ENCODE measurements at places on chromosomes 7 and 10.

DNA sequence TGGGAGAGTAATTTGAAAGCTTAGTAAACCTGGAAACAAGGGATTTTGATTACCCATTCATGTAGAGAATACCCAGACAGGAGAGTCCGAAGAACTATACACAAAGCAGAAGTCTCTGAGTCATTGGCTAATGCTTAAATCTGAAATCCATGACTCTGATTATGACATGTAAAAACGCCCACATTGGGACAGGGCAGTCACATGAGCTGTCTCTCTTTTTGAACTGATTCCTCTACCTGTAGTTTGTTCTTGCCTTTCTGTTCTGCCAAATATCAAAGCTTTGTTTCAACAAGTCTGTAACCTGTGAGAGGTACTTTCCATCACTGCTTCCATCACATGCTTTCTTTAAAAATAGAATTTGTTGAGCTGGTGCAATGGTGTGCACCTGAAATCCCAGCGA is 4.3 kb upstream of the GPNMB start:
- DNase-seq: no peak

- no peak for DNase-seq
These were observed 30.5 kb downstream of the ANXA8 start for GRCh38 chr10:47453141-47454007.

- DNase-seq: no peak
These were observed 173.6 kb downstream of the SH3PXD2A start for GRCh38 chr10:103681617-103682399.

- no peak for DNase-seq
These were observed 33.0 kb downstream of the BRI3 start for GRCh38 chr7:98314469-98314868.

DNA sequence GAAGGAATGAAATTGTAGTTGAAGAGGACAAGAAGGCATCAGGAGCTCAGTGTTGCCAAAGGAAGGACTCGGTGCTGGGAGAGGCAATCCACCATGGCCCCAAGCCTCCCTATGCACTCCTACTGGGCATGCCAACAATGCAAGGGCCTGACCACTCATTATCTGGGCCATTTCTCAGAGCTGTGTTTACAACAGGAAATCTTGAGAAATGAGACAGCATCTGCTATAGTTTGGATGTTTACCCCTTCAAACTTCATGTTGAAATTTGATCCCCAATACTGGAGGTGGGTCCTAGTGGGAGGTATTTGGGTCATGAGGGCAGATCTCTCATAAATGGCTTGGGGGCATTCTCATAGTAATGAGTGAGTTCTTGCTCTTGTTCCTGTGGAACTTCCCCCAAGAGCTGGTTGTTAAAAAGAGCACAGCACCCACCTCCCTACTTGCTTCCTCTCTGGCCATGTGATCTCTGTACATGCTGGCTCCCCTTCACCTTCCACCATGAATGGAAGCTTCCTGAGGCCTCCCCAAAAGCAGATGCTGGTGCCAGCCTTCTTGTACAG is 50.8 kb upstream of the AOAH start:
- DNase-seq: no peak

GRCh38 chr7:91103363-91103762 is 160.9 kb upstream of the FZD1 start:
- no peak for DNase-seq

GRCh38 chr10:106679314-106679713 is 485.2 kb downstream of the SORCS1 start:
- DNase-seq: no peak

GRCh38 chr10:79407811-79408795 is 37.3 kb downstream of the ZCCHC24 start:
- DNase-seq: no peak

- DNase-seq: no peak
These were observed 303.7 kb downstream of the BAMBI start for GRCh38 chr10:28981007-28981406.

DNA sequence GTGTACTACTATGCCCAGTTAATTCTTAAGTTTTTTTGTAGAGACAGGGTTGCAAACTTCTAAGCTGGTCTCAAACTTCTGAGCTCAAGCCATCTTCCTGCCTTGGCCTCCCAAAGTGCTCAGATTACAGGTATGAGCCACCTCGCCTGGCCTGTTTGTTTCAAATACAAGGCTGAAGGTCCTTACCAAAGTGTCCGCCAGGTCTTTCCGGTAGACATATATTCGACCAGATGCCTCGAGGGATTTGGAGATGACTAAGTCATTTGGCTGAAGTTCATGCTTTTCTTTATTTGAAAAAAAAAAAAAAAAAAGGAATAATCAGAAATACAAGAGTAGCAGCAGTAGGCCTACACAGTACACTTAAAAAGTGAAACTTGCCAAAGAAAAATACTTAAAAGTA is 204.5 kb upstream of the CDCA7L start:
- DNase-seq: no peak

DNA sequence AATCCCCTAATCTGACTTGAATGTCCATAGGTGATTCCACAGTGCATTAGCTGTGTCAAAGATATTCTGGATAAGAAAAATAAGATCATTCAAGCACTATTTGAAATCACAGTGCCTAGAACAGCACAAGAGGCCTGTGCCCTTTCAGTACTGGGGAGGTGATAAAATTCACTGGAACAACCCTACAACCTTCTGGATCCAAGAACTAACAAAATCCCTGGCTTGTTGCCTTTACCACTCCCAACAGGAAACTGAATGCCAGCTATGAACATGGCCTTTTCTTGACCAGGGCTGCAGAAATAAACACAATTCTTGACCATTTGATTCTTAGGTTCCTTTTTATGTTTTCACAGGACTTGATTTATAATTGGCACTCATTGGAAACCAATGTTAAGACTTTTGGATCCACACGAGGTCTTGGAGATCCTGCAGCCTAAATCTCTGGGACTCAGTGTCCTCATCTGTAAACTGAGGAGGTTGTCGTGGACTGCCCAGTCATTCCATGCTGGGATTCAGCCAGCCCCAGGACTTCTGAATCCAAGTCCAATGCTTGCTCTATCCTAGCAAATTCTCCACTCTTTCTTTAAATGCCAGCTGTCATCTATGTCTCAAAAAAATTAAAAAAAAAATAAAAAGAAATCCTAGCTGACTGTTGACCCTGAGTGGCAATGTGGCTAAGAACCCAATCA is 624.7 kb downstream of the KCNMA1 start:
- no peak for DNase-seq

DNA sequence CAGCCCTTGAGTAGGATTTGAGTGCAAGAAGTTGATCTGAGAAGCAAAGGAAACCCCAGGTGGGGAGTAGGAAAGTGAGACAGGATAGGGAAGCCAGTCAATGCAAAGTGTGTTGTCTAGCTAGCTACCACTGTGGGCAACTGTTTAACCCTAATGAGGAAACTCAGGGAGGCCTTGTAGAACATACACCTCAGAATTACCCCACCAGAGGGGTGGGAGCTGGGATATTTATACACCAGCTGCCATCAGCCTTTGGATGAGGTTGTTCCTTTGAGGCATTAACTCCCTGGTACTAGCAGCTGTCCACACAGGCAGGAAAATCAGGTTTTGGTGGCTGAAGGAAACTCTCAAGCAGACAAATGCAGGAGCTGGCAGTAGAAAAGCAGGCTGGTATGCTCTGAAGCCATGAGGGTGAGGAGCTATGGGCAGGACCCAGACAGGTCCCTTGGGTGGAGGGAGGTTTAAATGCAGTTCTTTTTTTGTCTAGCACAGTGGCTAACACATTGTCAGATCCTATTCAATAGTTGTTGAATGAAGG is 60.1 kb upstream of the ARID5B start:
- DNase-seq: no peak

GRCh38 chr10:117138838-117139580 is 939 bp upstream of the VAX1 start:
- DNase-seq: no peak

DNA sequence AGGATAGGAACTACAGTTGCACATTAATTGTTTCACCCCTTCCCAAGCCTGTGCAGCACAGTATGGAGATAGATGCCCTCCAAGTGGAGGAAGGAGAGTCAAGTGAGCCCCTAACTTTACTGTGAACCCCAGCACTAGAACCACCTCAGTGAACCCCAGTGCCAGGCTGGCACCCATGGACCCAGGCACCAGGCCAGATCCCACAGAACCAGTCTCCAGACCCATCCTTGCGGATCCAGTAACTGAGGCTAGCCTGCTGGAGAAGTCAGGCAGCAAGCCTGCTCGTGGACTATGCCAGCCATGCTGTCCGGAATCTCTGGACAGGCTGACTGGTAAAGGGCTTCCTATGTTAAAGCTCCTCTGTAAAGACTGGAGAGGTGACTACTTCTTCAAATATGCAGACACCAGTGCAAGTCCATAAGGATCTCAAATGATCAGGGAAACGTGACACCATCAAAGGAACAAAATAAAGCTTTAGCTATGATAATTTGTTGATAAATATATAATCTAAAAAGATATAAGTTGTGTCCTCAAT is 27.7 kb downstream of the SHOC2 start:
- no peak for DNase-seq

DNA sequence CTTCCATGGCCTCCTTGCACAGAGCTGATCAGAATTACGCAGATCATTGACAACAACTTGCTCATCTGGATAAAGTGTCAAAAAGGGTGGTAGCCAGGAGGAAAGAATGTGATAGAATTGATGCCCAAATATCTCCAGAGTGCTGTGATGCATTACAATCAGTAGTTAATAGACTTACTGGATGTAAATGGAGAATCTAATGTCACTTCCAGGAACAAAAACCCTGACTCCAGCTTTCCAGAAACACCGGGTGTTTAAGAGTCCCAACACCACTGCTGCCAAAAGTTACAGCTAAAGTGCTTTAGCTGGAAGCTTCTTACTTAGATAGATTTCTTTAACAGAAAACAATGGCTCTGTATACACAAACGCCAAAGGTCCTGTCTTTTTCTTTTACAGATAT is 25.7 kb upstream of the OSBPL3 start:
- no peak for DNase-seq

GRCh38 chr10:107880185-107880584 is 715.7 kb upstream of the SORCS1 start:
- no peak for DNase-seq

DNA sequence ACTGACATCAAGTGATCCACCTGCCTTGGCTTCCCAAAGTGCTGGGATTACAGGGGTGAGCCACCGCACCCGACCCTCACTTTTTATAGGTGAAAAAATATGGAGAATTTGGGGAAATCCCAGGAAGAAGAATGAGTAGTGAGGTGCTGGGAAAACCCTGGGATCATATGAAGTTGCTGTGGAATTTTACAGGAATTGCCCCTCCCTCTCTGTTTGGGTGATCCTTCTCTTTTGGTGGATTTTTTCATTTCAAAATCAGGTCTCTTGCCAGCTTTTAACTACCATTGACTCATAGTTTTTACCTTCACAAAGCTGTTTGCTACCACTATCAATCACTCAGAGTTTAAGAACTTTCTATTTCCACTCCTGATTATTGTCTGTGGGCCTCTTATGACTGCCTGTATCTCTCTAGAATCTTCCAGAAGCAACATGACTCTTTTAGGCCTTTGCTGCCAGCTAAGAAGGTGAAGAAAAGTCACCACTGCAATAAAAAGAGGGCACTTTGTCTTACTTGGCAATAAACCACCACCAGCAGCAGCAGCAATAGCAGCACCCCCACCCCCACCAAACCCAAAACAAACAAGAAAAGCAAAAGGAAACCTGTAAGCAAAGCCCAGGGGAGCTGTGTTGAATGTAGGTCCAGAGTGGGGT is 4.0 kb upstream of the GIMAP8 start:
- DNase-seq: no peak

DNA sequence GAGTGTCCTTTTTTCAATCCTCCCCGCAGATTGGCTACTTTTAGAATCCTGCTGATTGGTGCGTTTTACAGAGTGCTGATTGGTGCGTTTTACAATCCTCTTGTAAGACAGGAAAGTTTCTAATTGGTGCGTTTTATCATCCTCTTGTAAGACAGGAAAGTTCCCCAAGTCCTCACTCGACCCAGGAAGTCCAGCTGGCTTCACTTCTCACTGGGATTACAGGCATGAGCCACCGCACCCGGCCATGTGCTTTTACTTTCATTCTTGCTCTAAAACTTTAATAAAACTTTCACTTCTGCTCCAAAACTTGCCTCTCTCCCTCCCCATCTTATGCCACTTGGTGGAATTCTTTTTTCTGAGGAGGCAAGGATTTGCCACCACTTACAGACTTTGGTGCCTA is 17.0 kb upstream of the WAPL start:
- DNase-seq: no peak

GRCh38 chr10:113716109-113716910 is 35.2 kb upstream of the PLEKHS1 start:
- no peak for DNase-seq

DNA sequence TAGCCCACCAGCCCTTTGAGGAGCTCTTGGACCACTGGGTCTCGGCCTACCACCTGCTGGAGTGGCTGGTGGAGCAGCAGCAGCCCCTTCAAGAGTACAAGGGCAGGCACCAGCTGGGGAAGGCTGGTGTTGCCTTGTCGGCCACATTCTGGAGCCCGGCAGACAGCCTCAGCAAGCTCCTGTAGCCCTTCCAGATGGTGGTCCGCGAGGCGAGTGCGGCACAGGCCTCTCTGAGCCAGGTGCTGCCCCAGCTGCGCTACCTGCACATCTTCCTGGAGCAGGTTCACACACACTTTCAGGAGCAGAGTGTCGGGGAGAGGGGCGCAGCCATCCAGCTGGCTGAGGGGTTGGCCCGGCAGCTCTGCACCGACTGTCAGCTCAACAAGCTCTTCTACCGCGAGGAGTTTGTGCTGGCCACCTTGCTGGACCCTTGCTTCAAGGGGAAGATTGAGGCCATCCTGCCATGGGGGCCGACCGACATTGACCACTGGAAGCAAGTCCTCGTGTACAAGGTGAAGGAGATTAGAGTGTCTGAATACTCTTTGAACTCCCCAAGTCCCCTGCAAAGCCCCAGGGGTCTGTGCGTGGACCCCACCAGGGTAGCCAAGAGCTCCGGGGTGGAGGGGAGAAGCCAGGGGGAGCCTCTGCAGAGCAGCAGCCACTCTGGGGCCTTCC is 7.0 kb upstream of the ACTR3C start:
- DNase-seq: no peak

GRCh38 chr10:129604333-129605032 is 137.4 kb downstream of the MGMT start:
- DNase-seq: no peak

DNA sequence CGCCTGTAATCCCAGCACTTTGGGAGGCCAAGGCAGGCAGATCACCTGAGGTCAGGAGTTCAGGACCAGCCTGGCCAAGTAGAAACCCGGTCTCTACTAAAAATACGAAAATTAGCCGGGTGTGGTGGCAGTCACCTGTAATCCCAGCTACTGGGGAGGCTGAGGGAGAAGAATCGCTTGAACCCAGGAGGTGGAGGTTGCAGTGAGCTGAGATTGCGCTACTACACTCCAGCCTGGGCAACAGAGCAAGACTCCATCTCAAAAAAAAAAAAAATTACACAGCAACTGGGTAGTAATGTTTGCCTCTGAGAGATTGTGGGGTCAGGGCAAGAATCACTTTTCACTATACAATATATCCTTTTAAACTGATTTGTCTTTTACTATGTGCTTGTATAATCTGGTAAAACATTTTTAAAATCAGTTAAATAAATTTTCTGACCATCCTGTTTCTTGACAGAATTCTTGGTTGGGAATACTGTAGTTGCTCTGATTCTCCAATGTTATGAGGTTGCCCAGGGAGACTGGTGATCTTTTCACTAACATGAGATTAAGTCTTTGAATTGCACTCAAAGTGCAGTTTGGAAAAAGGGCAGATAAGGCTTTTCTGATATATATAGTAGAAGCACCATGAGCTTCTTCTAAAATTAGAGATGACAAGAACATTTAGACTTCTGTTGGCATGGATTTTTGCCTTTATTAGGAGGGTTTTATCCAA is 1.5 kb downstream of the ENTPD7 start:
- no peak for DNase-seq

Measured in BJ (cell line).